ENCODE measurements at places on chromosomes 6 and 20.

GRCh38 chr6:91083211-91083610 is 496.3 kb upstream of the MAP3K7 start:
- DNase-seq, result peak; percentile 32

DNA sequence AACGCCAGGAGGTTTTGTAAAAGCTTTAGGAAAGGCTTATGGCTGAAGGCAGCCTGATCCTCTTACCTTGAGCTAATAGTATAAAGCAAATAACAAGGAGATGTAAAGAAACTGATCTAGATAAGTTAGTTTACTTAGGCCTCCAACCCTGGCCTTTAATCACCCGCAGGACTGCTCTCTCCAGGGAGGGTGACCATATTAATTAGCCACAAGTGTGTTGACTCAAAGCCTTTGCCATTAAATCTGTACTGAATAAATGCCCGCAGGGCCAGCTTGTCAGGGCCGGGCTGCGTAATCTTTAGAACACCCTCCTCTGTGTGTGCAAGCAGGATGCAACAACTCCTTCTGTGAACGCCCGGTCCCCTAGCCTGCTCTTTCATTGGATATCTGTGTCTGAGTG is 6.1 kb upstream of the PRSS16 start:
- no peak for DNase-seq

DNA sequence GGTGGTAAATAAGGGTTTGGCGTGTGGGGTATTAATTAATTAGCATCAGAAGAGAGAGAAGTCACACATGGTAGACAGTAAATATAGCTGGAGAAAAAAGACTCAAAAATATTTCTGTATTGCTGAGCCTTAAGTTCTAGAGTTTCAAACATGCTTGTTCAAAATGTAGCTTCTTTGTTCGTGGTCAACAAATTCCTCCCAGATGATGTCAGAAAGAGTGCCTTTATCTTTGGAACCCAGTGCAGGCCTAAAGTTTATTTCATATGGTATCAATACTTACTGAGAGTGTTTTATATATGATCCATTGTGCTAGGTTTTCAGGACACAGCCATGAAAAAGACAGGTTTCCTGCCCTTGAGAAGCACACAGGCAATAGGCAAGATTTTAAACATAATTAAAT is 18.3 kb downstream of the MARCKS start:
- DNase-seq, result no peak

DNA sequence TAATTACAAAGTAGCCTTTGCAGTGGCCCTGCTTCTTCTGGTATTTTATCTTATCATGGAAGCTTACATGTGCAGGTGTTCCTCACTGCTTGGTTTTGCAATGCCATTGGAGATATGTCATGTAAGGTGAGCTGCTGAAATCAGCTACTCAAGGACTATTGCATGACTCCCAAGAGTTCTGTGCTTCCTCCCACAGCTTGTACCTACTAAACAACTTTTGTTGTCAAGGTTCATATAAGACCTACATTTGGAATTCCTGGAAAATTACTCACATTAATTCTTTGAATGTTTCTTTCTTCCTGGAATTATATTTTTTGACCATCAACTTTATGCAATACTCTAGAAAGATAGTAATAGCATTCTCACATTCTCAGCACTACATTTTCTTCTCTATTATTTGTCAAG is 427.5 kb upstream of the HSF2 start:
- no peak for DNase-seq

GRCh38 chr6:10390495-10391298 is 24.2 kb downstream of the TFAP2A start:
- DNase-seq, result no peak

- no peak for DNase-seq
Observed at GRCh38 chr20:41393705-41394066, 27.1 kb upstream of the EMILIN3 start.

DNA sequence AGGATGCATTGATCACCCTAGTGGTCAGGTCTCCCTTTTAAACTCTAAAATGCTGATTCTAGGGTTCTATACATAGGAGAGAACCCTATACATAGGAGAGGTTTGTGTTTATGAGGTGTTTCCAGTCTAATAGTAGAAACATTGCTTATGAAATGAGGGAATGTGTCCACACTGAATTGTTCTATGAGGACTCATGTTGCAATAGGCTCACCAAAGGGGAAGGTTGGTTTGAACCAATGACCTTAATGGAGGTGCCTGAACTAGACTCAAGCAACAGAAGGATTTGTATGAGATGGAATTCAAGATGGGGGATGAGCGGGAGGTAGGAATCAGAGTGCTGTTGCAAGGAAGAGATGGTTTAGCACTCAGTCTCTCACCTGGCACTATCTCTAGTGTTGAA is 33.5 kb upstream of the UBR2 start:
- DNase-seq, result no peak

DNA sequence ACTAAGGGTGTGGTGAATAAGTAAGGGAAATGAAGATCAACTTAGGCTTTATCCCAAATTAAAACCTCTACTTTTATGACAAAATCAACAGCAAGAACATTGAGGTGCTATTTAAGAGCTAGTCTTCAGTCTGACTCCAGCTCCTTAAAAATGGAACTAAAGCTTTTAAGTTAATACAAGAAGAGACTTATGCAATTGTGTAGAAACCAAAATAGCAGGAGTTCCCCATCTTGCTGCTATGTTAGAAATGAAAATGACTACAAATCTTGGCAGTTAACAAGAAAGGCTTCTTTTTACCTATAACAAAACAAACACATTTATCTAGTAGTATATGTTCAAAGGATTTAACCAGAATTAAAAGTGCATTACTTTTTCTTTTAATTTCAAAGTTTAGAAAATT is 25.7 kb downstream of the HMGN3 start:
- DNase-seq, result no peak

DNA sequence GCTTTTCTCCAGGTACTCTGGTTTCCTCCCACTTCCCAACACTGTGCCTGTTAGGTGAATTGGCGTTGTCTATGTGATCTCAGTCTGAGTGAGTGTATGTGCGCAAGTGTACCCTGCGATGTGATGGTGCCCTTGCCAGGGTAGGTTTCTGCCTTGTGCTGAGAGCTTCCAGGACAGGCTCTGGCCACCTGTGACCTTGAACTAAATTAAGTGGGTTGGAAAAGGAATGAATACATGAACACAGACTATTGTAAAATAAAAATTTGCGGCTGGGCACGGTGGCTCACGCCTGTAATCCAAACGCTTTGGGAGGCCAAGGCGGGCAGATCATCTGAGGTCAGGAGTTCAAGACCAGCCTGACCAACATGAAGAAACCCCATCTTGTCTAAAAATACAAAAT is 678.0 kb downstream of the DHX35 start:
- no peak for DNase-seq

GRCh38 chr6:42704251-42704936 is 18.0 kb downstream of the PRPH2 start:
- DNase-seq, result no peak

DNA sequence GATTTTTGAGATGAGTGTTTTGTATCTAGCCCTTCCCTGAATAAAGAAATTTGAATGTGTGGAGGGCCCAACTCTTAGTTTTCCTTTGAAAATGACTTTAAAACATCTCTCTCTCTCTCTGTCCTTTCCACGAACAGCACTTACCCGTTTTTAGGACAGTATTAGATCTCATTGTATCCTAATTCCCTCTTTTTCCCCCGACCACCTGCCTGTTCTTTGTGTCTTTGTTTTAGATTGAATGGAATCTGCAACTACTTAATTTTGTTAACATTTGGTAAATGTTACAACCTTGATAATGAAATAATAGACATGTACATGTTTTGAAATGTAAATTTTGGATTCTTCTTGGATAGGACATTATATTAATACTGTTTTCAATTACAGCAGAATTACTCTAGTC is 3.1 kb downstream of the DSP start:
- no peak for DNase-seq

GRCh38 chr20:40562031-40562430 is 127.0 kb downstream of the MAFB start:
- DNase-seq, result no peak

DNA sequence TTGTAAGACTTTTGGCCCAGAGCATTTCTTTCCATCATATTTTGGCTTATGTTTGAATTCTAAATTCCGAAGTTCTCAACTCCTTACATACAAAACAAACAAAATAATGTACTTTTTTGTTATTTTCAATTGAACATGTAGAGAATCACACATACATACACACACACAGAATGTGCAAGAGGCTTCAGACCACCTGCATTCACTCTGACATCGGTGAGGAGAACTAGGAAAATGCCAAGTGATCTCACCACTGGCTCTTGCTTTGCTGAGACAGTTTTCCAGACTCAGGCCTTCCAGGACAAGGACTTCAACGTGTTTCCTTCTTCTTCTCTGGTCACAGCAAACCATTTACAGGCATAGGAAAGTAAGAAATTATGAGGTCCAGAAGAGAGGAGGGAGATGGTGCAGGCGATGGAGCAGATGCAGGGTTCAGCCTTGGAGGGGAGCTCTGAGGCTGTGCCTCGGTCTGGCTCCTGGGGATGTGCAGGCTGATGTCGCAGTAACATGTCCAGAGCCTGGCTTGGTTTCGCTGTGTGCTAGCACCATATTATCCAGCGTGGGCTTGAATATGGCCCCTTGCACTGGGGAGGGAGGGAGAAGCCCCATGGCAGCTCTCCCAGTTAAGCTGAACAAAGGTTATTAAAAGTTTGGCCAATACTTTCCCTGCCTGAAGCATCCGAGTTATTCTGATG is 93.4 kb downstream of the DACT2 start:
- DNase-seq, result no peak

DNA sequence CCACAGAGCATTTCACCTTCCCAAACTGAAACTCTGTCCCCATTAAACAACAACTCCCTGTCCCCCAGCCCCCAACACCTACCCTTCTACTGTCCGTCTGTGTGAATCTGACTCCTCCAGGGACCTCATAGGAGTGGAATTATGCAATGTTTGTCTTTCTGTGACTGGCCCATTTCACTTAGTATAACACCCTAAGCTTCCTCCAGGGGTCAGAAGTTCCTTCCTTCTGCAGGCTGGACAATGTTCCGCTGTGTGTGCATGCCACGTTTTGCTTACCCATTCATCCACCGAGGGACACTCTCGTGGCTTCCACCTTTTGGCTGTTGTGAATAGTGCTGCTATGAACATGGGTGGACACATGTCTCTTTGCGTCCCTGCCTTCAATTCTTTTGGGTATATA is 37.6 kb upstream of the MPC1 start:
- no peak for DNase-seq

GRCh38 chr6:19413323-19413722 is 423.8 kb upstream of the ID4 start:
- DNase-seq, result no peak

DNA sequence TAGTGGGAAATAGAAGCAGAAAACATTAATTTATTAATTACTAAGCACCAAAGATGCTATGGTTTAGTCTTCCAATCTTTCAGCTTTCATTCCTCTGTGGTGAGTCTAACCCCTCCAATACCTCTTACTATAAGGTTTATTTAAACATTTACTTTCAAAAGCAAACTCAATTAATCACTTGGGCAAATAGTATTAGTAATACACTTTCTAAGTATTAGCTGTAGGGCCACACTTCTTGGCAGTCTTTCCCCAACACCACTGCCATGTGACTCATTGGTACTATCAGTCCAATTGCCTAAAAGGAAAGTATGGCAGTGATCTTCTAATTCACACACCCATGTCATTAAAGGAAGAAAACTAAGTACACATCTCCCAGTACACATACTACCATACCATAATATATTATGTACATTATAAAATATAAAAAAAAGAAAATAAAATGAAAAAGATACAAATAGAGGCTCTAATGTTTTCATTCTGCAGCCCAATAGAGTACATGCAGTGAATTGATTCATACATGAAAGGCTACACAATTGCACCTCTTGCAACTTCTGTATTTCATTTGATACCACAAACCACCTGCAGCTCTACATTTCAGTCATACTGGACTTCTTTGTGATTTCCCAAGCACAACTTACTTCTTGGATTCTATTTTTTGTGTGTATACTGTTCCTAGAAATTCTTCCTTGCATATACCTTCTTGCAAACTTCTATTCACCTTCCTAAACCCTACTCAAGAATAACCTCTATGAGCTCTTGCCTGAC is 218.6 kb downstream of the PKHD1 start:
- no peak for DNase-seq

GRCh38 chr6:163862701-163863100 is 448.2 kb downstream of the QKI start:
- DNase-seq, result no peak

DNA sequence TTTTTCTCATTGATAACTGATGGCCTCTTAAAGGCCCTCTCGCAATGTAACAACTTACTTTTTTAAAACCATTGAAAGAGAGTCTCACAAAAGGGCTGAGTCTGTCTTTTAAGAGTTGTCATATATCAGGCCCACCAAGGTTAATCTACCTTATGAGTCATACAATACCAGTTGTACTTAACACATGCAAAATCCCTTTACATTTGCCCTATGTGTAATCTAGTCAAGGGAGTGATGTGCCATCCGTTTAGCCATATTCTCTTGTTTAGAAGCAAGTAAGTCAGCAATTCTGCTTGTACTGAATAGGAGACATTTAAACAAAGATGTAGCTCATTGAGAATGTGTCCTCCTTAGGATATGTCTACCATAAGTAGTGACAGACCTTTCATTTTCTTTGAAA is 143.7 kb downstream of the TENT5A start:
- no peak for DNase-seq

GRCh38 chr6:84976526-84977362 is 212.3 kb upstream of the TBX18 start:
- no peak for DNase-seq

- no peak for DNase-seq
Observed at GRCh38 chr6:81763051-81763450, 10.6 kb upstream of the TENT5A start.

GRCh38 chr20:53935344-53936084 is 134.9 kb downstream of the BCAS1 start:
- DNase-seq, result no peak

DNA sequence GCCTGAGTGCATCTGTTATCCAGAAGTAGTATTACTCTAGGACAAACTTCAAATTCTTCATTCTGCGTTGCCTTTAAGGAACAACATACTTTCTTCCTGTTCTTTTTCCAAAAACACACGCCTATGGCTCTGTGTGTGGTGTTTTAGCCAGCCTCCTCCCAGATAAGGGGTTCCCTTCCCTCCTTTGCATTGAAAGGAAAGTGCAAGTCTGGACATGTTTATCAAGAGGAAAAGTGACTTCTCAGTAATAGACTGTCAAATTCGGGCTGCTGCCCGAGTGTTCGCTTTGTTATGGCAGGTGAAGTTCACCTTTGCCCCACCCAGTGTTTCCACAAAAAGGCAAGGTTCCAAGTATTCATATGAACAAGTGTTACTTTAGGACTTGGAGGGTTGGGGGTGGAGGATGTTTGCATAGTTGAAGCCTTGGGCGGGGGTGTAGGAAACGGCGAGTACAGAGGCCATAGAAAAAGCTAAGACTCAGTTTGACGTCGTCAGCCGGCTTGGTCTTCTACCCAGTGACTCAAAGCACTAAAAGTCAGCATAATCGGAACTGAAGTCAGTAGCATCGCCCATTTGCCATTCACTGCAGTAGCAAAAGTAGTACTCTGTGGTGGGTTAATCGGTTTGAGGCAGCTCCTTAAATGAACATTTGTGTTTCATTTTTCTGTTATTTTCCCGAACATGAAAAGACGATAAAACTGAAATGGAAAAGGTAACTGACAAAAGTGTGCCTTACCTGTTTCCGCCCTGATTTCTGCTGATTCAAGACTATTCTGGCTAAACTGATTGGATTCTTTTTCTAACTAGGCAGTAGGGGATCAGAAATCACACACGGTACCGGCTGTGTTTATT is 12.5 kb downstream of the PRDM1 start:
- no peak for DNase-seq

- no peak for DNase-seq
Observed at GRCh38 chr6:32086661-32087573, 22.2 kb downstream of the TNXB start.

Data from NCI-H524 treated with DMSO at 0.1 percent for 48 hours (cell line).